CD4-positive, alpha-beta memory T cell (primary cell): ENCODE measurements at places on chromosomes 16 and 17. TPM values are rescaled to one million over a fixed set of nuclear protein-coding genes. Genes with fewer than 3 reads are reported as not detected.

- peak overlapping the region; percentile 69 for H3K27ac ChIP-seq
- DNase-seq = no peak
- no peaks in the 10 kb centered on the region for H3K36me3 ChIP-seq
- H3K4me1 ChIP-seq = peaks cover 12% of the 10 kb centered on the region
- peaks cover 5% of the 10 kb centered on the region for H3K27me3 ChIP-seq
- peak overlapping the region; percentile 7 for H3K4me3 ChIP-seq
Observed at GRCh38 chr16:71565812-71566700, 10.8 kb downstream of the TAT start.

DNA sequence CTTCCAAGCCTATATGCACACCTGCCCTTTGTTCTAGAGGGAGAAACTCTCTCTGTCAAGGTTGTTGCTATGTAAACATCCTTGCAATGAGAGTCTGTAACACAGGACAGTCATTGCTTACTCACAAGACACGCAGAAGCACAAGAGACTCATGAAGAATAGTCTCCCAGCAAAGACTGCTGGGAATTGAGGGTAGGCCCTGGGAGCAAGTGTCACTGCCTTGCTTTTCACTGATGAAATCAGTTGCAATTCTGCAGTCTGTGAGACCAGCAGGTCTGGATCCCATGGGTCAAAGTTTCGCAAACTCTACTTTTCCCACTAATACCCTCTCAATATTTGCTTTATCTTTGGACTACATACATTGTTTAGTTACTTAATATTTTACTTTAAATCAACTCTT is 177.4 kb downstream of the FTO start:
- no peak overlapping the region for H3K27ac ChIP-seq
- H3K4me1 ChIP-seq = no peaks in the 10 kb centered on the region
- no peak for DNase-seq
- no peak overlapping the region for H3K4me3 ChIP-seq

DNA sequence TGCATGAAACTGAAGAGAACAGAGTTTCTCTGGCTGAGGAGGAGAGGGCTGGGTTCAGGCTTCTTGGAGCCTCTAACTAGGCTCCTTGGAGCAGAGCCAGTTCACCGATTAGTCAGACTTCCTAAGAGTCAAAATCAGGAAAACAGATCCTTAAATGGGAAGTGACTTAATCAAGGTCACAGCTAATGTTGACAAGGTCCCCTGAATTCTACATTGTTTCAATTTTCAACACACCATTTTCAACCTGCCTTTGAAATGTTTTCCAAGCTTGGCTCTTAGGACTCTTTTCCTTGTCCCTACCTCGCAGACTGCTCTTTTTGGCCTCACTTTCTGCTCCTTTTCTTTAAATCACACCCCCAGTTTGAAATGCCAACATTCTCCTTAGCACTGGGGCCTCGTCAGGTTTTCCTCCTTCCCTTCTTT is 16.3 kb downstream of the MYL4 start:
- H3K4me3 ChIP-seq = no peak overlapping the region
- H3K27ac ChIP-seq = no peak overlapping the region
- H3K4me1 ChIP-seq = peaks cover 19% of the 10 kb centered on the region
- no peak for DNase-seq
- no peaks in the 10 kb centered on the region for H3K36me3 ChIP-seq

DNA sequence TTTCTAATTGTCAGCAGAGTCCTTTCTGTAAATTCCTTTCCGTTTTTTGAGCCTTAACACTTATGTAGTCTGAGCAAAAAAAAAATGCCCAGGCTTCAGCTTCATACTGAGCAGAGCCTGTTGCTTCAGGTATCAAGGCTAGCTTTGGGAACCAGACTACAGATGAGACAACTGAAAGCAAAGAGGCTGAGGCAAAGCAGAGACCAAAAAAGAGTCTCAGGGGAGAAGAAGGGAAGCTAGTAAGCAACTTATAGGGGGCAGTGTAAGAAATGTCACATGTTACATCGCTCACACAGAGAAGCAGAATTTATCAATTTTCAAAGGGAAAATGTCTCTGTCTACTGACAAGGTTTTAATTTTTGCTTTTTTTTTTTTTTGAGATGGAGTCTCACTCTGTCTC is 3.3 kb downstream of the HASPIN start:
- H3K27me3 ChIP-seq = no peaks in the 10 kb centered on the region
- no peak overlapping the region for H3K4me3 ChIP-seq
- H3K36me3 ChIP-seq = no peaks in the 10 kb centered on the region
- H3K4me1 ChIP-seq = peaks cover 19% of the 10 kb centered on the region
- no peak for DNase-seq

DNAJC7 gene
- 112 TPM for total RNA-seq
